Stimulated activated CD4-positive, alpha-beta T cell treated with anti-CD3 and anti-CD28 coated beads, Interleukin-2, amount 100 ng/mL, for 48 hours (primary cell): ENCODE measurements at places on chromosomes 4 and X.
A peak's percentile ranks its signal among the peaks of the same experiment; 100 is the strongest.

- peak; percentile 23 for DNase-seq
Measured at GRCh38 chr4:78951862-78952472, 12.7 kb upstream of the PAQR3 start.

DNA sequence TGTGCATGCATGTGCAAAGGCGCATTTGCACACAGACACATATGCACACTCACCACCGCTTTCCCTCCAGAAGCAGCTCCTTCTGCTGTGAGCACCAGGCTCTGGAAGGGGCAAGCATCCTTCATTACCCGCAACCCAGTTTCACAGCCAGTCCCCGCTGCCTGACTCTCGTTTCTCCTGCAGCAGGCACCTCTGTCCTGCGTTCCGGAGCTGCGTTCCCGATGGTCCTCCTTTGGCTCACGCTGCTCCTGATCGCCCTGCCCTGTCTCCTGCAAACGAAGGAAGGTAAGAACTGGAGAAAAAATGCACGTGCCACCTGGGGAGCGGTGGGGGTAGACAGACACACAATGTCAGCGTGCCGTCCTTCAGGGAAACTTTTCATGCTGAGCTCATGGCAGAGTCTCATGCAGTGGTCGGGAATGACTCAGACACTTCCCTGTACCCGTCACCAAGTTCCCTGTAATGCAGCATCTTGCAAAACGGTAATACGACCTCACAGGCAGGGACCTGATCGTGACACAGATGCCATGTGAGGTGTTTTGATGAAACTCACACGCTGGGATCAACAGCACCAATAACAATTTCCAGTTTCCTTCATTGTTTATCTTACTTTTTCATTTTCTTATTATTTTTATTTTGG is 5.1 kb downstream of the IL3RA start:
- DNase-seq, result no peak

- DNase-seq, result no peak
Measured at GRCh38 chrX:155071694-155072280, 479 bp downstream of the BRCC3 start.

GRCh38 chr4:168805341-168805740 is 204.7 kb downstream of the CBR4 start:
- DNase-seq, result no peak

- peak; percentile 52 for DNase-seq
Measured at GRCh38 chrX:47366041-47366722, 4.2 kb upstream of the ZNF157 start.

DNA sequence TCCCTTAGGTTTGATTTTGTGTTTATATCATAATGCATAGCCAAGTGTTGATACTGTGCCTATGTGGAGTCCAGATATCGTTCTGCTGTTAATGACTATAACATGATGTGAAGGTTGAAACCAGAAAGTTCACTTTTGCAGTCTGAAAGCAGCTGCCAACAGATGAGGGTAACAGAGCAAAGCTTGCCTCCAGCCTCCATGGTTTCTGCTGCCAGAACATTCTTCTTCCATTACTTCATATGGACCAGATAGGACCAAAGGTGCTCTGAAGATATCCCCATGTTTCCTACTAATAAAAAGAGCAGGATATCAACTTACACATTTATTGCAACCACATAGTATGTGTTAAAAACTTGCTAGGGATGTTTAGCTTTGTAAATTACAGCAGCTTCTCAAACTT is 394.1 kb downstream of the SPRY1 start:
- no peak for DNase-seq

- DNase-seq, result no peak
Measured at GRCh38 chr4:102299354-102300107, 45.8 kb downstream of the SLC39A8 start.

GRCh38 chr4:147207911-147208310 is 262.2 kb upstream of the TTC29 start:
- DNase-seq, result no peak

GRCh38 chr4:68997040-68997439 is 45.4 kb upstream of the UGT2A3 start:
- DNase-seq, result no peak

DNA sequence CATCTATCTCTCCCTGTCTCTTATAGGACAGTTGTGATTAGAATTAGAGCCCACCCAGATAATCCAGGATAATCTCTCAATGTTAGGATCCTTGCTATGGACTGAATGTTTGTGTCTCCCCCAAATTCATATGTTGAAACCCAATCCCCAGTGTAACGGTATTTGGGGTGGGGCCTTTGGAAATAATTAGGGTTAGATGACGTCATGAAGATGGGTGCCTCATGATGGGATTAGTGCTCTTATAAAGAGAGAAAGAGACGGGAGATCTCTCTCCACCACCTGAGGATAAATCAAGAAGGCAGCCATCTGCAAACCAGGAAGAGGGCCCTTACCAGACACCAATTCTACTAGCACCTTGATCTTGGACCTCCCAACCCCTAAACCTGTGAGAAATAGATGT is 33.7 kb upstream of the SHISA3 start:
- DNase-seq, result no peak

DNA sequence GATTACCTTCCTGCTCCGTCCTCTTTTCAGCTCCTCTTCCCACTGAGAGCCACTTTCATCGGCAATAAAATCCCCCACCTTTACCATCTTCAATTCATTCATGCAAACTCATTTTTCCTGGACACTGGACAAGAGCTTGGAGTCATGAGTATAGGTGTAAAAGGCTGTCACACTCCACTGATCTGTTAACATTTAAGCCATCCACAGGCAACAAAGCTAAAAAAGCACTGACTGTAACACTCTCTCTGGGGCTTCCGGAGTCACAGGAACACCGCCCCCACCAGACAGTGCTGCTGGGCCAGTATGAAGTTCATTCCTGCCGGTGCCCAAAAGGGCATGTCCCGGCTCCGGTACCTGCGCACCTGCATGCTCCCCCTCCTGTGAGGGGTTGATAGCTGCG is 38.5 kb downstream of the MAGEB5 start:
- DNase-seq, result no peak

- no peak for DNase-seq
Measured at GRCh38 chr4:56388306-56388705, 1.0 kb upstream of the AASDH start.

- no peak for DNase-seq
Measured at GRCh38 chr4:179709961-179710624, 2267.9 kb upstream of the AGA start.

DNA sequence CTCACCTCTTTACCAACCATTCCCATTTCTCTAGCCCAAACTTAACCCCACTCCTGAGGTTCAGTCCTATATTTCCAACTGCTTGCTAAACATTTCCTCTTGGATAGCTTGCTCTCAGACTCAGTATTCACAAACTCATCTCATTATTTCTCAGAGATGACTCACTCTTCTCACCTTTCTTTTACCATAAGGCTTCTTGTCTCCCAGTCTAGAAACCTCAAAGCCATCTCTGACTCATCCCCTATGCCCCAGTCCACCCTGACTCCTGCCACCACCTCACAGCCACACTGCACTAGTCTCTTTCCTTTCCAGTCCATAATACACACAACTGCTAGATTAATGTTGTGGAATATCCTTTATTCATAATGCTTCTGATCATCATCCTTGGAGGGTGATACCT is 4.8 kb downstream of the FRMPD3 start:
- peak; percentile 34 for DNase-seq

DNA sequence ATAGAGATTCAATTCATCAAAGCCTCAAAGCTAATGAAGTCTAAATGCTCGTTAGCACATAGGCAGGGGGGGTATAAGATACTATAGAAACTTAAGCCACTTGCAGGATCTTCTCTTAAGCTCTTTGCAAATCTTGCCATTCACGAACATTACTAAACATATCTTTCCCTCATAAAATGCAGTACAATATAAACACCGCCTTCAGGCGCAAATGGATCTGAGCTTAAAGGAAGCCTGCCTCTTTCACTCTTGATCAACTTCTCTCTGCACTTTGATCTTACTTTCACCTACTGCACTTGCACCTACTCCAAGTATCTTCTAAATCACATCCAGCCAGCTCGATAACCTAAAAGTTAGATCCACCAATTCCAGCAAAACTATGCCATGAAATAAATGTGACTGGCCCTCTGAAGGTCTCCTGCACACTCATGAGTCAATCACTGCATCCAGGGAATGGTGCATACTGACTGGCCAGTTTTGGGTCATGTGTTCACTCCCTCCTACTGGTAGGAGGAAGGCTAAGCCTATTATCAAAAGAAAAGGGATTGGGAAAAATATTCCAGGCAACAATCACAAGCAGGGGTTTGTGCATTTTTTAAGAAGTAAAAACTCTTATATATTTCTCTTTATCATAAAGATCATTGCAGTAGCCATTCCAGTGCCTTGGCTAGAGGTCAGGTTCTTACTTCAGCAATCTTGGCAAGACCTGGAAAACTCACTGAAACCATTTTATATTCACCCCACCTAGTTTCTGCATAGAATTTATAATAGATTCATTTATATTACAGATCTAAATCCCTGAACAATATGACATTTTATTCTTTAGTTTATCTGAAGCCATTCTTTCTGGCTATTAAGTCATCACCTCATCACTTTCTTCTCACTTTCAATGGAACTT is 222.0 kb downstream of the PPP3CA start:
- no peak for DNase-seq

DNA sequence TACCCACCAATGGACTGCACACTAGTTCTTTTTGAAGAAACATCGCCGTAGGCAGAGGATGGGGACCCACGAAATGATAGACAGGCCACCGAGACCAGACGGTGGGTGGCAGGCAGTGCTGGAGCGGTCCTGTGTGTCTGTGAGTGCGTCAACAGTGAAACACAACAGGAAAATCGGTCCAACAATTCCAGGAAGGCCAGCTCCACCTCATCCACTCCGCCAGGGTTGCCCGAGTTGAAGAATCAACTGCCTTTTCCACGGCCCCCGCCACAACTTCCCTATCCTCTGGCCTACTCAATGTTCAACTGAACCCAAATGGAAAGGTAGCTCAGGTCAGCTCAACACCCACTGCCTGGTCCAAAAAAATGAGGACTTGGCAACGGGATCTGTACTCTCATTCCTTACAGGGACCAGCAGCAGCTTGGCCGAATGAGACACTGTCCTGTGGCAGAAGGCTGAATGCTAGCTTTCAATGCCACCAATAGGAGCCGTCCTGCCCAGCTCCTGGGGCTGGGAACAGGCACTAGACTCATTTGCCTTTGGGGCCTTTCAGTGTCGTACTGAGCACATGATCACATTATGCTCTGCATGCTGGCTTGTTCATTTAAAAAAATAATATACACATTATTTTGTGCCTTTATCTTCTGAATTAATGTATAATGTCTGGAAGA is 43.5 kb downstream of the MID1 start:
- DNase-seq, result no peak

DNA sequence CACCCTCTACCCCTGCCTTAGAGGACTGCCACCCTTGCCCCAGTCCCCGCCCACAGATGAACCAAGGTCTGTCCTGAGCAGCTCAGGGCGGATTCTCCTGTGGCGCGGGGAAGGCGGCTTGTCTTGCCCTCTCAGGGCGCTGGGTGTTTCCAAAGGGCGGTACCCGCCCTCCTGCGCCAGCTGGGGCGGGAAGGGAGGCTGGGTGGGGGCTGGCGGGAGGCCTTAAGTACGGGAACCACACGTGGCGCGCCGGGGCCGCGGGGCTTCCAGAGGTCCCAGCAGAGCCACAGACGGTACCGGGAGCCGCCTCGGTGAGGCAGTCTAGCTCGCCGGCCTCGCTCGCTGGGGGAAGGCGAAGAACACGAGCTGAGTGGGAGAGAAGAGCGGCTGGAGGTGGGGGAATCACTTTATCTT is 361.1 kb downstream of the MID1IP1 start:
- peak; percentile 29 for DNase-seq

DNA sequence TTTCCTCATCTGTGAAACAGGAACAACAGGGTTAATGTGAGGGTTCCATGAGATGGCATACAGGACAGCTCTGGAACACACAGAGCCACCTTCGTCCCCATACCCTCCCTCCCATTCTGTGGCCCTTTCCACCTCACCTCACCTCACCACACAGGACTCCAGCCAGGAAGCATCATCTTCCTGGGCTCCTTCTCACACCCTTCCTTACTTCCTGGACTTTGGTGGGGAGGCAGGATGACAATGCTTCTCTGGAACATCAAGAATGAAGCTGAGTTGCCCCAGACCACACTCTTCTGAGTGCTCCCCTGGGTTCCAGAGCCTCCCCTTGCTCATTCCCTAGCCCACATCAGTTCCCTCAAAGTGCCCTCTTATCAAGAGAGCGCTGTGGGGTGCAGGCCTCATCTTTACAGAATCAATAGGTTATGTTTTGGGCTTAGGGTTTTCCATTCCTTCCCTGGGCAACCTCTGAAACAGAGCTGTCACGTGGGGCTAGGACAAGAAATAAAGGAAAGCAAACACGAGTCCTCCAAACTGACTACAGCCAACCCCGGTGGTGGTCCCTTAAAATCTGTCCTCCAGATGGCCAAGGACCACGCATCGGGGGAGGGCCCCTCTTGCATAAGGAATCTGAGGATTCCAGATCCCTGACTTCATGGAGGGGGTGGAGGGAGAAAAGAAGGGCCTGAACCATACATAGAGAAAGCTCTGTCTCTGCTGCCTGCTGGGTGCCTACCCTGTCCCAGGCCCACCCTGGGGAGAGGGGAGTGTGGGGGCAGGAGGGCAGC is 74.4 kb upstream of the ATP6AP2 start:
- DNase-seq, result no peak

DNA sequence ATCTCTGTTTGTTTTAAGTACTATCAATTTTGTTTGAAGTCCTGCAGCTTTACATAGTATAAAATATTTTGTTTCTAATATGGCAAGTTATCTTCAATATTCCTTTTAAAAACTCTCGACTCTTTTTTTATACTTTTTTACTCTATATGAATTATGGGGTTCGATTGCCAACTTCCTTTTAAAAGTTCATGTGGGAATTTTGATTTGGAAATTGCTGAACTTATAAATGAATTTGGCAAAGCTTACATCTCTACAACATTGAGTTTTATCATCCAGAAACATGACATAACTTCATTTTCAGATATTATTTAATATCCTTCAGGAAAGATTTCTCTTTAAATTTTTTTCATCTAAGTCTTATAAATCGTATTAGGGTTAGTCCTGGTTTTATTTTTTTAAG is 60.8 kb downstream of the ASB9 start:
- no peak for DNase-seq

GRCh38 chr4:85777908-85778631 is 303.1 kb downstream of the ARHGAP24 start:
- no peak for DNase-seq

DNA sequence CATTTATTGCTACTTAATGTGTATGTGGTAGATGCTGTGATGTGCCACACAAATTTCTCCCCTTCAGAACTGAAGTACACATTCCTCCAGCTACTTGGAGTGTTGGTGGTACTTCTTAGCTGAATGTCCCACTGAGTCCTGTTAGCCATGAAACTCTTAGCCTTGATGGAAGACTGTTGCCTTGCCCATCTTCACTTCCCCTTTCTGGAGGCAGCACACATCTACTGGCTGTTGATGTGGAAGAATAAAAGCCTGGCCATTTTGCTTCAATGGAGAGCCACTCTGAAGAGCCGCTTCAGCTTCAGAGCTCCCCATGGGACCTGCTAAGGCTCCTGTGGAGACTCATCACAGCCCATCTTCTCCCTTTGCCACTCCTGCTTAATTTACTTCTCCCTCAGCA is 157.7 kb upstream of the PITX2 start:
- no peak for DNase-seq

GRCh38 chrX:118823263-118824172 is at the start of gene ZCCHC12:
Gene ZCCHC12 (plus strand): TSS chrX:118823824. CDS start chrX:118825245, 1,421 bp downstream.
- DNase-seq, result peak; percentile 3
